ENCODE measurements at places on chromosomes 2 and 18.

DNA sequence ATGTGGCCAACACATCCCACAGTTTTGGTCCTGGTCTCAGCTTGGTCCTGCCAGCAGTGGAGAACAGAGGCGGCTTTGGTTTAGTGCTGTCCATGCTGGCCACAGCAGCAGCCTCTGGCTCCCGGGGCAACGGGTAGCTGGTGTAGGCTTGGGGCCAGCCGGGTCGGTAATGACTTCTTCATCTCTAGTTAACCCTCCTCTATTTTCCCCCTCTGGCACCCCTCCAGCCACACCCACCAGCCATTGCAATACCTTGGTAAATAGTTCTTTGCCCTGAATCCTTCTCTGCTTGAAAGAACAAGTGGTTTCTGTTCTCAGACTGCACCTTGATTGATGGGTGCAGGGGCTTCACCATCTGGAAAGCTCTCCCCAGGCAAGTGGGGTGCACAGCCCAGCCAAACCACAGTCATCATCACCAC lies 31.7 kb upstream of the ZNF396 start:
- DNase-seq = no peak

DNA sequence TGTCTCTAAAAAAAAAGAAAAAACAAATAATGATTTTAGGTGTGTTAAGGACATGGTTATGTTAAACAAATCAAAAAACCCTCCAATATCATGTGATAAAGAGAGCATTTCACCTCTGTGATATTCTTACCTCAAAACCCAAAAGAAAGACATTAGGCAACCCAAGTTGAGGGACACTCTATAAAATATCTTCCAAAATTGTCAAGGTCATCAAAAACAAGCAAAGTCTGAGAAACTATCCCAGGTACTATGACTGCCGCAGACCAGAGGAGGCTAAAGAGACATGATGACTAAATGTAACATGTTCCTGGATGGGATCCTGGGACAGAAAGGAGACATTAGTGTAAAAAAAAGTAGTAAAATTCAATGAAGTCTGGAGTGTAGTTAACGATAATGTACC lies 4.5 kb downstream of the SFXN5 start:
- no peak for DNase-seq

- no peak for DNase-seq
These were observed 169.1 kb downstream of the DCDC2C start for GRCh38 chr2:3872451-3872850.

DNA sequence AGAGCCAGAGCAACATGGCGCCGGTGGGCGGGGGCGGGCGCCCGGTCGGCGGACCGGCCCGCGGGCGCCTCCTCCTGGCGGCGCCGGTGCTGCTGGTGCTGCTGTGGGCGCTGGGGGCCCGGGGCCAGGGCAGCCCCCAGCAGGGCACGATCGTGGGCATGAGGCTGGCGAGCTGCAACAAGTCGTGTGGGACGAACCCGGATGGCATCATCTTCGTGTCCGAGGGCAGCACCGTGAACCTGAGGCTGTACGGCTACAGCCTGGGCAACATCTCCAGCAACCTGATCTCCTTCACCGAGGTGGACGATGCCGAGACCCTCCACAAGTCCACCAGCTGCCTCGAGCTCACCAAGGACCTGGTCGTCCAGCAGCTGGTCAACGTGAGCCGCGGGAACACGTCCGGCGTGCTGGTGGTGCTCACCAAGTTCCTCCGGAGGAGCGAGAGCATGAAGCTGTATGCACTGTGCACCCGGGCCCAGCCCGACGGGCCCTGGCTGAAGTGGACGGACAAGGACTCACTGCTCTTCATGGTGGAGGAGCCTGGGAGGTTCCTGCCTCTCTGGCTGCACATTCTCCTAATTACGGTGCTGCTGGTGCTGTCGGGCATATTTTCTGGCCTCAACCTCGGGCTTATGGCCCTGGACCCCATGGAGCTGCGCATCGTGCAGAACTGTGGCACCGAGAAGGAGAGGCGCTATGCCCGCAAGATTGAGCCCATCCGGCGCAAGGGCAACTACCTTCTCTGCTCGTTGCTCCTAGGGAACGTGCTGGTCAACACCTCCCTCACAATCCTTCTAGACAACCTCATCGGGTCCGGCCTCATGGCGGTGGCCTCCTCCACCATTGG lies 507 bp downstream of the CNNM4 start:
- no peak for DNase-seq

- no peak for DNase-seq
These were observed 450.6 kb upstream of the ST6GAL2 start for GRCh38 chr2:107336526-107336925.

DNA sequence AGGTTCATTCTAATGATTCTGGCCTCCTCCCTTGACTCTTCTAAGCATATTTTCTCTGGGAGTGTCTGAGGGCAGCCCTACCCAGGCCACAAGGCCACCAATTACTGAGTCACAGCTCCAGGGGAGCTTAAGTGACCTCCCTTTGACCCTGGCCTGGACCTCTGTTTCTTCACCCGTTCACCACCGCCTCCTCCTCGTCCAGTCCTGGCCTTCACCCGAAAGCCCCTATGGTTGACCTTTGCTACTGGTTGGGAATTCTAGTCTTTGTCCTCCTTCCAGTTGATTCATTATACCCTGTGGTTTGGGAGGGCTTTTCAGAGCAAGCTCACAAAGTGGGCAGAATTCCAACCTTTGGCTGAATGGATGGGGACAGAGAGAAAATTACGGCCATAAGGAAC lies 72.6 kb downstream of the NRP2 start:
- DNase-seq = no peak

DNA sequence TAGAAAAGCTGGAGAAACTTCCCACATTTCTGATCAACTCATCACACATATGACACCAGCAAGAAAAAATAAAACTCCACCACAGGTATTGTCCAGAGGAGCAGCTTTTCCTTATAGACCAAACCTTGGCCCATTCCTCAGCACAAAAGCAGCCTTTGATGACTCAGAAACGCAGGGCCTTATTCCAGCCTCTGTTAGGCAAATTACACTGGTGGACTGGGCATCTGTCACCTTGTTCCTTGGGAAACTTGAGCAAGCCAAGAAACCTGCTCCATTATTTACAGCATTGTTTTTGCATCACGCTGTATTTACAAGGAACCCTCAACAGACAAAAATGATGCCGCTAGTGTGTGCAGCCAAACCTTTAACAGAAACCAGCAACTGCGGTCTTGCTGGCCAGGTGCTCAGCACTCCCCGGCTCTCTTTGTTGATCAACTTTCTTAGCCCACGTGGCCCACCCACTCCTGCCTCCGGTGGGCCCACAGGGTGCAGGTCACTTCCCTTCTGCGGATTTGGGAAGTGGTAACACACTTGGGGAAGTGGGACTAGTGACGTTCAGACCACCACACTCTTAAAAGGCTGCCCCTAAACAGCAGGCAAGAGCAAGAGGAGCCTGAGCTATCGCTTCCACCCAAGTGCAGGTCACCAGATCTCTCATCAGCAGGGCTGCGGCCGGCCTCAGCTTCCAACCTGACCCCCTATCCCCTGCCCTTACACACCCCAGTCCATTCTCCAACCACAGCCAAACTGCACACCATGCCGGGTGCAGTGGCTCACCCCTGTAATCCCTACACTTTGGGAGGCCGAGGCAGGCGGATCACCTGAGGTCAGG lies 1.5 kb downstream of the AP1S3 start:
- no peak for DNase-seq

- DNase-seq = no peak
These were observed 133.9 kb downstream of the TDRD15 start for GRCh38 chr2:21257621-21258020.

- no peak for DNase-seq
These were observed 57.9 kb downstream of the NXPH2 start for GRCh38 chr2:138722316-138722715.

GRCh38 chr2:237258116-237258515 lies 155.8 kb downstream of the COL6A3 start:
- DNase-seq = no peak

DNA sequence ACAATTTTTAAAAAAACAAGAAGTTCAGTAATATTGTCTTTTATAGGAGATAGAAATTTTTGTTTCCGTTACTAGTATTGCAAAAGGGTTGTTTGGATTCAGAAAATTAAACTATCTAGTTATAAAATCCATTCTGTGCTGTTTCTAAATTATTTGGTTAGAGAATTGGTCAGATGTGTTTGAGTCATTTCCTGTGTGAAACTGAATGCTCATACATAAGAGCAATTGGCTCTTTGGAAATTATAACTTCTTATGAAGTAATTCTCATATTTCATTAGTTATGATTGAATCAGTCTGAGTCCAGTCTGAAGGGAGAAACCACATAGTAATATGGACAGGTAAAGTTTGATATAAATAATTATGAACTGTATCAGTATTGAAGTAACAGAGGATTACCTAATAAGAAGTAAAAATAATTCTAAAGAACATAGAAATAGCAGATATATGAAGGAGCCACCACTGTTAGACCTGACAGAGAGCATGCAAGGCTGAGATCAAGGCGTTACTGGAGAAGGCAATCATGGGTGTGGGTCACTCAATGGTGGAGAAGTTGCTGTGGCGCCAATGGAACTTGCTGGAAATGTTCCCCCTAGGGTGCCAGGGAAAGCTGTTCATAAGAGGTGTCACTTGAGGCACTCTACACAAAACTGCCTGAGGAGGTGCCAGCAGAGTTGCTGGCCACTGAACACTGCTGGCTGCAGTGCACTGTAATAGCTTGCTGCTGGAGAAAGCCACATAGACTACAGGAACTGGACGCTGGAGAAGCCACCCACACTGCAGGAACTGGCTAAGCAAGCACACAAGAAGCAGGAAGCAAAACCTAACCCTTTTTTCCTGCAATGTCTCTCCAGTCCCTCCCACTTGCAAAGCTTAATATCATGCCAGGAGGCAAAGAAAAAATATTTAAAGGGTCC lies 18.0 kb upstream of the FAP start:
- DNase-seq = peak; percentile 35

DNA sequence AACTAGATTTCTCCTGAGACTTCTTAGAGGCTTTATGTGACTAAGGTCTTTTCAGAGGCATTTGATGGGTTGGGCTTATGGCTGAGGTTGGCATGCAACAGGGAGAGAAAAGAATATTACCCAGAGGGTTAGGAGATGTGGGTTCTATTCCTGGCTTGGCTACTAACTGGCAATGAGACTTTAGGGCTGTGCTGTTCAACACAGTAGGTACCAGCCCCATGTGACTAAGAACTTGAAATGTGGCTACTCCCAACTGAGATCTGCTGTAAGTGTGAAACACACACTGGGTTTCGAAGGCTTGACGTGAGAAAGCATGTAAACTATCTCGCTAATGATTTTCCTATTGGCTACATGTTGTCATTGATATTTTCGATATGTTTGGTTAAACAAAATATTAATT lies 324.9 kb upstream of the SLC14A2 start:
- no peak for DNase-seq

GRCh38 chr2:188349019-188349418 lies 57.3 kb downstream of the GULP1 start:
- no peak for DNase-seq

DNA sequence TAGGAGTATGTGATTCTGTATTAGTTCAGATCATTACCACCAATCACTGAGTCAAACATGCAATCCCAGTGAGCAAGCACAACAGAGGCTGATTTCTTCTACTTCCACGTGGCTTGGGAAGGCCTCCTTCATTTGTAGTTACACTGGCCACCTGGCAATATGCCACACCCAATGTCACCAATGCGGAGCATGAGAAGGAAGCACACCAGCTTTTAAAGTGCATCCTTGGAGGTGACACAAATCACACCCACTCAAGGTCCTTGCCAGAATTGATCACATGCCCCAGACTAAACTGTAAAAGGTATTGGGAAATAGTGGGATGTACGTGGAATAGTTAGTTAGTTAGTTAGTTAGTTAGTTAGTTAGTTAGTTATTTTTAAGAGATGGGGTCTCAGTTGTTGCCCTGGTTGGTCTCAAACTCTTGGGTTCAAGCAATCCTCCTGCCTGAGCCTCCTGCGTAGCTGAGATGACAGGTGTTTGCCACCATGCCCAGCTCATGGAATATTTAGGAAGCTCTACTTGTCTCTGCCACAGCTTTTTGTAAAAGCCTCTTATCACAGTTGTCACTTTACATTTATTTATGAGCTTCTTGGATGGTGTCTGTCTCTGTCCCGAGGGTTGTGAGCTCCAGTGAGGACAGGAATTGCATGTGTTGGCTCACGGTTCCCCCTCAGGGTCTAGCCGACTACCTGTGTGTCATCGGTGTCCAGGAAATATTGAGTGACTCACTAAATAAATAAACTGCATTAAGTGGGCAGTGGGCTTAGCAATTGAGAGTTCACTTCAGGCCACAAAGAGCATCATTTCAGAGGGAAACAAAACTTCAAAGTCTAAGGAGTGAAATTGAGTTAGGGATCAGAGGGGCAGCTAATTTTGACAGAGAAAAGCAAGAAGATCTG lies 28.1 kb upstream of the CAB39 start:
- no peak for DNase-seq

- DNase-seq = no peak
These were observed 335.0 kb upstream of the NT5C1B start for GRCh38 chr2:18924386-18924785.

GRCh38 chr2:135984199-135985017 lies 1.0 kb downstream of the DARS1 start:
- no peak for DNase-seq

GRCh38 chr2:125224830-125225229 lies 1199.7 kb downstream of the CNTNAP5 start:
- DNase-seq = no peak

DNA sequence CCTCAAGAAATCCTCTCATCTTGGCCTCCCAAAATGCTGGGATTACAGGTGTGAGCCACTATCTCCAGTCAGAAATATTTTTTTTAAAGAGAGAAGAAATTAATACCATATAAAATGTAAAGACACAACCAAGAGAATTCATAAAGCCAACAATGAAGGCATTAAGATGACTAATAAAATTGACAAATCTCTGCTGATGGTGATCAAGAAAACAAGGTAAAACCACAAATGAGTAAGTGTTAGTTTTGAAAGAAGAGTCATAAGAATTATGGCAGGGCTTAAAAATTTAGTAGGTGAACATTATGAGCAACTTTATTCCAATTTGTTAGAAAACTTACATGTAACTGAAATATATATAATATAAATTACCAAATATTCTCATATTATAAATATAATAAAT lies 752.8 kb upstream of the CELF4 start:
- no peak for DNase-seq

GRCh38 chr2:66240286-66240685 lies 194.6 kb upstream of the MEIS1 start:
- no peak for DNase-seq

DNA sequence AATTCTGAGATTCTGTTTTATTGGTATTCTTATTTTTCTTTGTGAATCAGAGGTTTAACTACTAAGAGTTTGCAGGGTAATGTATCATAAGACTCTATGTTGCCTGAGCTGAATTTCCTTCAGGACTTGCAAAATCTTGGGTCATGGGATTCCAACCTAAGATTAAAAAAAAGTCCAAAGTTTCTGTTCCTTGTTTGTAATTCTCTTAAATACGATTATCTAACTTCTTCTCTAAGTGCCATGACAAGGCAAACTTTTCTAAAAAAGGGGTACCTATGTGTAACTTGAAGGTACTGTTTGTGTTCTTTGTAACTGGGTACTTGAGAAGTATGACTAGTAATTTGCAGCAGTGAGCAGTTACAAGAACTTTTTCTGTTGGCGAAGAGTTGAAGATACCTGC lies 181.3 kb upstream of the ZEB2 start:
- DNase-seq = no peak

GRCh38 chr18:58315739-58316215 lies 271.8 kb downstream of the NEDD4L start:
- no peak for DNase-seq
